PC-9 (cell line): ENCODE measurements at places on chromosomes 3 and 15.

DNA sequence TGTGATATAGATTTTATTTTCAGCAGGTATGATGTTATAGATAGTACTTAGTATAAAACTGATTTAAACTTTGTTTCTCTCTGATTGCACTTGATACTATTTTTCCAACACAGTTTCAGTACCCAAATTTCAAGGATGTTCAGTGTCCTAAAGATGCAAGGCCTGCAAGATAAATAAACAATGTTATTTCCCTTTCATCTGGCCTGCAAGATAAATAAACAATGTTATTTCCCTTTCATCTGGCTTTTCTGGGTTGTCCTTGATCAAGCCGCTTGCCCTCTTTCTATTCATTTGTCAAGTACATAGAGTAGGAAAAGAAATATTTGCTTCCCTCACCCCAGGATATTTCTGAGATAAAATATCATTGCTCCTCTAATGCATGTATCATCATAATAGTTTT, 571.0 kb downstream of the FGF12 start:
- DNase-seq = no peak

DNA sequence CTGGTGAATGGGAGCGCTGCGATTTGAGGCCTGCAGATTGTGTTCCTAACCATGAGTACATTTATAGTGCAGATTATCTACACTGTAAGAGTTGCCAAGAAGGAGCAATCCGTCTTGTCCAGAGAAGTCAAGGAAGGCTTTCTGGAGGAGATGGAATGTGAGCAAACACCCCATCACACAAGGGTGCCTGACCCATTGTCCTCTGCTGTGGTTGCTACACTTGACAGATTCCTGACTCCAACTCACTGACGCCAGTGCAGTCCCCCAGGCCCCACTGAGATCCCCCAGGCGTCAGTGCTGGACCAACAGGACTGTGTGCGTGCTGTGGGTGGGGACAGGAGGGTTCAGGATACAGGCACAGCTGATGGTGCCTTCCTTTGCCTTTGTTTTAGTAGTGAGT, 135.9 kb upstream of the TPM1 start:
- DNase-seq = no peak

- DNase-seq = no peak
Measured at GRCh38 chr15:60372227-60372626, 25.6 kb downstream of the ANXA2 start.

- no peak for DNase-seq
Measured at GRCh38 chr15:49134683-49135341, 20.6 kb downstream of the COPS2 start.

GRCh38 chr15:39598186-39598850, 17.4 kb downstream of the THBS1 start:
- no peak for DNase-seq

- no peak for DNase-seq
Measured at GRCh38 chr15:91146728-91147127, 46.7 kb downstream of the SV2B start.

GRCh38 chr3:177994976-177995375, 541.3 kb upstream of the KCNMB2 start:
- no peak for DNase-seq

DNA sequence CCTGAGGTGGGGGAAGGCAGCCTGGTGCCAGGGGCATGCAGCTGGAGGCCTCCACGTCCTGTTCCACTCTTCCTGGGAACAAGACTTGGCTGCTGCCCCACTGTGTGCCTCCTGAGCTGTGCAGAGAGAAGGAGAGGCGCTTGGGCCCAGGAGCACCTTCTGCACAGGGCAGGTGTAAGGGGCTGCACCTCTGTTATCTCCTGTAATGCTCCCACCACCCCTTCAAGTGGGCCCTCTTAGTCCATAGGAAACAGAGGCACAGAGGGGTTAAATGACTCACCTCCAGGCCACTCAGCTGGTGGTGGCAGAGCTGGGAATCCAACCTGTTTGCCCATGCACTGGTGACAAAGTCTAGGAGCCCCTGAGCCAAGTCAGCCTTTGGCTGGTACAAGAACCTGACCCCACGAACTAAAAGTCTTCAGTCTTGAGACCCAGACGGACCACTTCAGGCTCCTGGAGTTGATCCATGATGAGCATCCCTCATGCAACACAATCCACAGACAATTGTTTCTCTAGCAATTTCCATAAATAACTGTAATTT, 93.2 kb downstream of the IQSEC1 start:
- DNase-seq = no peak

GRCh38 chr3:175199961-175200360, 340.8 kb downstream of the NAALADL2 start:
- no peak for DNase-seq

- peak; percentile 90 for DNase-seq
Measured at GRCh38 chr15:67150023-67150860, 84.8 kb downstream of the SMAD3 start.

GRCh38 chr15:26590676-26591075, 182.2 kb downstream of the GABRB3 start:
- DNase-seq = no peak

- peak; percentile 75 for DNase-seq
Measured at GRCh38 chr3:97821287-97821773, 481 bp upstream of the CRYBG3 start.

- DNase-seq = peak; percentile 63
Measured at GRCh38 chr3:4533489-4534443, 40.6 kb downstream of the ITPR1 start.

DNA sequence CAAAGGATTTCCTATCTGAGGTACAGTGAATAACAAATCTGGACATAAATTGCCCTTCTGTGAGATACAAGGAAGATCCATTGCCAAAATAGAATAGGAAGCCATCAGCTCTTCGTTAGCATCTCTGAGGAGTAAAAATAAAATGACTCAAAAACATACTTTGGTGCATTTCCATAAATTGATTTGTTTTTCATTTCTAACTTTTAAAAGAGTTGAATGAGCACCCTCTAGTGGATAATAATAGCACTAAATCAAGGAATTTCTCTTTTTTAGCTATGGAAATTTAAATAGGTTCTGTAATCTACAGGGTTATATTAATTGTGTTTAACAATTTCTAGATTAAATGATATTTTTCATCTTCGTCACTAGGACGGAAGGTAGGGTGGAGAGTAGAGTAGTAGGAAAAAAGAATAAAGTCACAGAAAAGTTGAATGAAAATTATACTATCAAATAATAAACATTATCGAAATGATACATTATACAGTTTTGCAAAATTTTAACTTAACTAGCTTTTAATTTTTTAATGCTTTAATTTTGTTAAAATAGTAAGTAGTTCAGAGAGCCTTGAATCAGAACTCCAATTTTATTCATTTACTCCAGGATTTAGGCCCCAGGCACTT, 6.4 kb downstream of the NSUN3 start:
- DNase-seq = peak; percentile 38

DNA sequence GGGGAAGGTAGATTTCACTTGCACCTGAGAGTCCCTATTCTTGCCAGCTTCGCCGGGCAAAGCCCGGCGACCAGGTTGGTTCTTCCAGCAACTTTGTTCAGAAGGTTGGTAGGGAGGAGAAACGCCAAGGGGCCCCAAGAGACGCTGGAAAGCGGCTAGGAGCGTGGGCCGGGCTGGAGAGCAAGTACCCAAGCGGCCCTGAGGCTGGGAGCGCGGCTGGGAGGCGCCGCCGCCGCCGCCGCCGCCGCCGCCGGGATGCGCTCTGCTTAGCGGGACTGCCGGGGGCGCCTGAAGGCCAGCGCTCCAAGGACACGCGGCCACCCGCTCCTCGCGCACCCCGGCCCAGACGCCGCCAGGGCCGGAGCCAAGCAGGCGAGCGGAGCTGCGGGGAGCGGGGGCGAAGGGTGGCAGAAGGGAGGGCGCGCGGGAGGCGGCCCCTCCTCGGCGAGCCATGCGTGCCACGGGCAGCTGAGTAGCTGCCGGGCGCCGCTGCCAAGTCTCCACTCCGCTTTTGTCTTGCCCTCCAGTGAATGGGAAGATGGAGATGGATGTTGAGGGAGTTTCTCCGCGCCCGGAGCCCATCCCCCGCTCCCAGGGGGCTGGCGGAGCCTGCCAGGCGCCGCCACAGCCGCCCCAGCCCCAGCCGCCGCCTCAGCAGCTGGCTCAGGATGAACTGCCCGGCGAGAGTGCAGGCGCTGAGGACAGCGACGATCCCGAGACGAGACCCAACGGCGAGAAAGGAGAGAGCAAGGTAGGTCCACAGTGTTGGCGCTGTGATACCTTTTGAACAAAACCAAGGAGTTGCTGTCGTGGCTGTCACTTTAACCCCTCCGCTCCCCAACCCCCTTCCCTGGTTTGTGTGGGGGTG, 227.4 kb upstream of the AZI2 start:
- no peak for DNase-seq

DNA sequence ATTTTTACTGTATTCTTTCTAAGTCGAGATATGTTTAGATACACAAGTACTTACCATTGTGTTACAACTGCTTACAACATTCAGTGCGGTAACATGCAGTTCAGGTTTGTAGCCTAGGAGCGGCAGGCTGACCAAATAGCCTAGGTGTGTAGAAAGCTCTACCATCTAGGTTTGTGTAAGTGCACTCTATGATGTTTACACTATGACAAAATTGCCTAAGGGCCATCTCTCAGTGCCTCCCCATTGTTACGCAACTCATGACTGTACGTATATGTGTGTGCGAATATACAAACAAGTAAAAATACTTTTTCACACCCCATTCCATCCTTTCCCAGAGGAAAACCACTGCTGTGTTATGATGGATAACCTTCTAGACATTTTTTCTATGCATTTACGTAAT, 44.3 kb downstream of the PXYLP1 start:
- DNase-seq = peak; percentile 38

DNA sequence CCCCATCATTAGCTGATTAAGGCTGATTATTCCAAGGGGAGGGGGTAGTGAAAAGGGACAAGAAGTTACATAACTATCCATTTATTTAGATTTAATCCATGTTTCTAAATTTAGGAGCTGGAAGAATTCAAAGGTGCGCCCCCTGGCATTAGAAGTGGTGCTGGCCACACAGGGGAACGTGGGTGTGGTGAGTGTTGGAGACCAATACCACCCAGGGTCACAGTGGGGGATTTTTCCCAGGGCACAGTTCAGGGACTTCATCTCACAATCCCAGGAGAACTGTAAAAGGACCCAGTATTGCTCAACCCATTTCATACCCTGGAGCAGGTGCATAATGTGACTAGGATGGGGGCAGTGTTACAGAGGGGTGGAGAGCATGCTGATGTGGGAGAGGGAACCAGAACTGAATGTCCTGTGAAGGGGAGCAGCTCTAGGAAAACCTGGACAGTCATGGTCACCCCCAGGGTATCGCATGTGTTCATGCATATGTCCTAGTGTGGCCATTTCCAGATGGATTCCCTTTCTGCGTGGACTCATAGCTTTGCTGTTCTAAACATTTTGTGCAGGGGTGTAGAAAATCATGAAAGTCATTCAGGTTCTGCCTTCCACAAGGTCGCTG, 110.3 kb downstream of the LSM3 start:
- DNase-seq = no peak

DNA sequence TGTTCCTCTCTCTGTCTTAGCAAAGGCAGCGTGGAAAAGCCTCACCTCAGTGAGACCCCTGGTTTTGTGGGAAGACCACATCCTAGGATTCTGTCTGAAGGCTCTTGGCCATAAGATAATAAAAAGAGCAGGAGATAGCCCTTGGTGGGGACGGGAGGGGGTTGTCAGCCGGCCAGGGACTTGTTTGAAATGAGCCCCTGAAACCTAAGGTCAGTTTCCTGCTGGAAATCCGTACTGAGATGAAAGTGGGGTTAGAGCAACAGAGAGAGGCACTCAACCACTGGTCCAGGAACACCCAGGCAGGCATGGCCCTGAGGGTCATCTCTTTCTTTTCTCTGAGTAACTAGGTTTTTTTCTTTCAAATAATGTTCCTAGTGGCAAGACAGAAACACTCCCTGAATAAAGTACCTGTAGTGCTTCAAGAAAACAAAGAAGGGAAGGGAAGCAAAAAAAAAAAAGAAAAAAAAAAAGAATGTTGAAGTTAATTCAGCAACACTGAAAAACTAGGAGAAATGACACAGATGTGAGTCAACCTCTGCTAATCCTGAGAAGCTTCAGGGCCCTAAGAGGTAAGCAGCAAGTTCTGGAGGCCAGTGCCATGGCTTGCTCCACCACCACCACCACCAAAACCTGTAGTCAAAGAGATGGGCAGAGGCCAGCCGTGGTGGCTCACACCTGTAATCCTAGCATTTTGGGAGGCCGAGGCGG, 3.2 kb downstream of the ITGB5 start:
- no peak for DNase-seq

DNA sequence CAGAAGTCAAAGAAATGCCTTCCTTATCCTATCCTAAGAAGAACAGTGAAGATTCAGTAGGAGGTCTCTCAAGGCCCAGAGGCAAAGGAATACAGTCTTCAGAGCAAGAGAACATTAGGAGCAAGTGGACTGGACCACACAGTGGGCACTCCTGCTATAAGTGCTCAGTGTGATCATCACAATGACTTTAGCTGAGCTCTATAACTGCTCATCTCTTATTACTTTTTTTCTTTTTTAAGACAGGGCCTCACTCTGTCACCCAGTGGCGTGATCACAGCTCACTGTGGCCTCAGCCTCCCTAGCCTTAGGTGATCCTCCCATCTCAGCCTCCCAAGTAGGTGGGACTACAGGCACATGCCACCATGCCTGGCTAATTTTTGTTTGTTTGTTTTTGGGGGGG, 48.1 kb downstream of the COL8A1 start:
- DNase-seq = no peak

DNA sequence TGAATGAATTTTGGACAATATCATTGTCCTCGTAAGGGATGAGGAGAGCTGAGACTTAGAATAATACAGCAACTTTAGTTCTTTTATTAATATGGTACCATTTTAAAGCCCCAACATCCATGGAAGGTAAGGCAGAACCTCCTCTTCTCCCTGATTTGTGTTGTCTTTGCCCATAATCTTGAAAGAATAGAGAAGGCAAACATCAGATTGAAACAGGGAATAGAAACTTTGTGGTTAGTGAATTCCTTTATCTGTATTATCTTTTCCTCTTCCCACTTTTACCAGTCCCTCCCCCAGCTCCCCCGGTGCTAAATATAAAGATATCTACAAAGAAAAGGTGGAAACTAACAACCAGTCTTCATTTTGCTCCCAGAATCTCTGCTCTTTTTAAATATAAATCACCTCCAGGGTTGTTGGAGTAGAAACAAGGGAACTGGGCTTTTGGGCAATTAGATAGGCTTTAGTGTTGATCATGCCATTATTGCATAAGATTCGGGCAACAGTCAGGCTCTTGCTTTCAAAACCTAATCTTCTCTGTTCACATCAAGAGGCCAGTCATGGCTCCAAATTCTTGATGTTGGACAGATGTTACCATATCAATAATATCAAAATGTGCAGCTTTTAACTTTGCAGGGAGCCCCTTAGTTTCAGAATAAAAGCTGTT, 32.5 kb downstream of the ITPR1 start:
- no peak for DNase-seq

DNA sequence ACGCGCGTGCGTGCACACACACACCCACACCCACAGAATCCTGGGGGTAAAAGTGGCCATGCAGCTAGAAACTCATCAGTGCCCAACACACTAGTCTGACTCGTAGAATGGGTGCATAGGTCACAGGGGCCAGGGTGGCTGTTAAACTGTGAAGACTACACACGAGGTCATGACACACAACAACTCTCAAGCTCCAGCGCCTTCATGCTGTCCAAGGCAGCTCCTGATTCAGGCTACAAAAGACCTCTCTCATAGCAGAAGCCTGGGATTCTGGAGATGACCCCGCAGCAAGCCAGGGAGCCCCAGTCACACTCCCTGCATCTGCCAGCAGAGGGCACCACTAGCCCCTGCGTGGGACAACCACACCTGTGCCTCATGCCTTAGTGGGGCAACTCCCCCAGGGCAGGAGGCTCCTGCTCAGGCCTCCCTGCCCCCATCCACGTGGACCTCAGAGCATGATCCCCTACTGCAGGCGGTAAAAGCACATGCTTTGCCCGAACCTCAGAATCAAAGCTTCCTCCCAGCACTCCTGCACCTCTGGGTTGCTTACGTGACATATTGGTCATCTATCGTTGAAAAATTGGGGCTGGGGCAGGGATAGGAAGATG, 93.1 kb downstream of the LRIG1 start:
- no peak for DNase-seq
